Common myeloid progenitor, CD34-positive (primary cell): ENCODE measurements at places on chromosomes 1 and 21.

DNA sequence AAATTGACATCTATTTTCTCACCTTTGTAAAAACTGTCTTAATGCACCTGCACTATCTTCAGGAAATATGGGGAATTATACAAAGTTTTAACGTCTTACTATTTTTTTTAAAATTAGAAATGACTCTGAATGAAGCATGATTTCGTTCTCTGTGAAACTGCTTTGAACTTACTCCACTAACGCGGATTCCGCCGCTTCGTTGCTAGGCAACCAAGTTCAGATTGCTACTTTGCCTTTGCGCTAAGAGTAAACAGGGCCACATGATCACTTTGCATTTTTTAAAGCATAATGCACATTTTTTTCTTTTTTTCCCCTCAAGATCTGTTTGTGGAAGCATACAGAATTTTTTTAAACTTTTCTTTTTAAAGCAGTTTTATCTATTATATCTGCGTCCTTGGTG, 690.5 kb downstream of the BRINP3 start:
- no peak for DNase-seq

GRCh38 chr1:170668209-170669106, 4.5 kb downstream of the PRRX1 start:
- DNase-seq: peak; percentile 58

GRCh38 chr1:38777464-38777957, 82.1 kb downstream of the RRAGC start:
- peak; percentile 31 for DNase-seq

- no peak for DNase-seq
Observed at GRCh38 chr21:45449658-45450422, 44.9 kb downstream of the COL18A1 start.

GRCh38 chr1:218171302-218171893, 113.7 kb upstream of the RRP15 start:
- DNase-seq: peak; percentile 70

- DNase-seq: no peak
Observed at GRCh38 chr1:208074353-208074752, 163.4 kb upstream of the CD34 start.

GRCh38 chr1:180482425-180483275, 19.7 kb downstream of the ACBD6 start:
- DNase-seq: peak; percentile 77

GRCh38 chr1:160951443-160952128, 3.0 kb downstream of the ITLN2 start:
- DNase-seq: peak; percentile 77

DNA sequence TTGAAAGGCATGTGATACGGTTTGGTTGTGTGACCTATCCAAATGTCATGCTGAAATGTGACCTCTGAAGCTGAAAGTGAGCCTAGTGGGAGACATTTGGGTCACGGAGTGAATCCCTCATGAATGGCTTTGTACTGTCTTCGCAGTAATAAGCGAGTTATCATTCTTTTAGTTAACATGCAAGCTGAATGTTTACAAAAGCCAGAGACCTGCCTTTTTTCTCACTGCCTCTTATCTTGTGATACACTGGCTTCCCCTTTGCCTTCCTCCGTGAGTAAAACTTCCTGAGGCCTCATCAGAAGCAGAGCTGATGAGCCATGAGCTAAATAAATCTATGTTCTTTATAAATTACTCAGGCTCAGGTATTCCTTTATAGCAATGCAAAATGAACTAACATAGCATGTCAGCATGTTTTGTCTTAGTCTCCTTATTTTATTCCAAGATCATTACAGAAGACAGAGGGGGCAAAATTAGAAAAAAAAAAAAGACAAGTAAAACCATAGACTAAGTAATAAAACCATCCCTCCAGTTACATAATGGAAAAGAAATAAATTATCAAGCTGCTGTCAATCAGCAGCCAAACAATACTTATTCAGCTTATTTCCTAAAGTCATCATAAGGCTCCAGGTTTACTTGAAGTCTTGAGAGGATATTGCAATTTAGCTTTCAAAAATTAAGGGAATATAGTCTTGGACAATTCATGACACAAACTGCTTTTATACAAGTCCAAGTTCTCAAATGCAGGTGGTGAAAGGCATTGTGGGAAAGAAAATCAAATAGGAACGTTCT, 12.1 kb downstream of the RGS18 start:
- DNase-seq: peak; percentile 83

GRCh38 chr1:43982808-43983207, 3.8 kb downstream of the B4GALT2 start:
- DNase-seq: no peak

- DNase-seq: no peak
Observed at GRCh38 chr1:77594366-77595112, 87.9 kb downstream of the ZZZ3 start.

GRCh38 chr1:210447456-210448057, 118.9 kb downstream of the HHAT start:
- no peak for DNase-seq

GRCh38 chr1:184287001-184287400, 99.8 kb upstream of the C1orf21 start:
- DNase-seq: no peak

DNA sequence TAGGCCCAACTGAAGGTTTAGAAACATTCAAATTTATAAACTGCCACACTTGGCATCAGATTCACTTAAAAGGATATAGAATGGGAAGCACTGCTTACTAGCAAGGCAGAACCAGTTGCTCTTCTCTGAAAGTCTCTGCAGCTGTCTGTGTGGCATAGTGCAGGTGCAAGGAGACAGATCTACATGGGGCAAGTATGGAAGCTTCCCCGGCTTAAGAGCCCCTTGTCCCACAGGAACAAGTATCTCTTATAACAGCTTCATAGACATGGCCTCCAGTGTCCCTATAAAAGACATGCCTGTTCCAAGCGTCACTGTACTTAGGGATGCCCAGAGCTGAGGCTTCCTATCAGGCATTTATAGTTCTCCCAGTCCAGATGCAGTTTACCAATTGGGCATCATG, 26.5 kb downstream of the ZBTB8B start:
- no peak for DNase-seq
